HFFc6 (cell line): ENCODE measurements at places on chromosomes 16 and 17.
A peak's percentile ranks its signal among the peaks of the same experiment; 100 is the strongest.

DNA sequence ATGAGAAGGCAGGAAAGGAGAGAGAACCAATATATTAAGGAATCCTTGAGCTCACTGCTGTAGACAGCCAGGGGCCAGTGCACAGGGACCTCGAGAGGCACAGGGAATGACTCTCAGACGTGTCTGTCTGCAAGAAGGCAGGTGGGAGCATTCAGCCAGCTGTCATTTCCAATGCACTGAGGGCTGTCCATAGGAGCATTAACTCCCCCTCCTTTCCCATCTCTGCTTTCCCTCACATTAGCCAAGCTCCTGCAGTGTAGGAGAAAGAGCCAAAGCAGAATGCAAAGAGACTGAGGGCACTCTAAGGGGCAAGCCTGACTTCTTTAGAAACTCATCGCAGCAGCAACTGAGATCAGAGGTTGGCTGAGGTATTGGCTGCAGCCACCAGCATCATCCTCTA, 218.3 kb downstream of the CDH13 start:
- DNase-seq: no peak

DNA sequence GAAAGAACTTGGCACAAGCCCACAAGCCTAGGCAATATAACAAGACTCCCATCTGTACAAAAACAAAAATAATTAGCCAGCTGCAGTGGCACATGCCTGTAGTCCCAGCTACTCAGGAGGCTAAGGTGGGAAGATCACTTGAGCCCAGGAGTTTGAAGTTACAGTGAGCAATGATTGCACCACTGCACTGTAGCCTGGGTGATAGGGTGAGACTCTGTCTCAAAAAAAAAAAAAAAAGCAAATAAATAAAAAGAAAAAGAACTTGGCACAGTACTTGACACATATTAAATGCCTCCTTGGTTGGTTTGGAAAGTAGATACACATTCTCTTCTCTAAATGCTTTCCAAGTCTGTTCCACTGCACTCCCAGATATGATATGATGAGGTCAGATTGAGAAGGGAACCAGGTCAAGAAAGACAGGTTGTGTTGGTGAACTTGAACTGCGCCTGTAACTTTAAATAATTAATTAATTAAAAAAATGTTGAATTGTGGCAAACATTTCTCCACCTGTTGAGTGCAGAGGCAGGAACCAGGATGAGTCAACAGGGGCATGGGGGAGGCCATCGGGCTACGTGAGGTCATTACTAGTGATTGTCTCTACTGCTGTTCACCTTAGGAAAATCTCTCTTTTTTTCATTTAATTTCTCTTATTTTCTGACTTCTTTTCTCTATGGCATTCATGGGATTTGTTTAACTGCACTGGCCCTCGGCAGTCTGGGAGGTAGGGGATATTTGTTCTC, 25.9 kb upstream of the EFCAB13 start:
- no peak for DNase-seq

DNA sequence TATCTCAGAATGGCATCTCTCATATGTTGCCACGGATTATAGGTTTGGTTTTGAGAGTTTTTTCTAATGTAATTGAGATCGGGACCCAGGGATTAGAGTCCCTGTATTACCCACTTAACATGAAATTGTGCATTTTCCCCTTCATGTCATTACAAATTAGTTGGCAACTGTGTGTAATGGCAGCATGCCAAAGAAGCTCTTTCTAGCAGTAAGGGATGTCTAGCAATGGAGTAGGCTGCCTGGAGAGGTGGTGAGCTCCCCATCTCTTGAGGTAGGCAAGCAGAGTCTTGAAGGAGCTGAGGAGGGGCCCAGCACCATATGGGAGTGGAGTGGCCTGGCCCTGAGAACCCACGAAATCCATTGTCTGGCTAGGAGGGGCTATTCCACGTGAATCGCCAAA, 10.0 kb upstream of the KATNB1 start:
- DNase-seq: no peak

- DNase-seq: peak; percentile 68
Measured at GRCh38 chr17:29140051-29140621, 40.1 kb downstream of the MYO18A start.

GRCh38 chr17:81091774-81092517, 57.0 kb downstream of the BAIAP2 start:
- DNase-seq: no peak

GRCh38 chr16:50591800-50592771, 43.9 kb downstream of the NKD1 start:
- DNase-seq: no peak

DNA sequence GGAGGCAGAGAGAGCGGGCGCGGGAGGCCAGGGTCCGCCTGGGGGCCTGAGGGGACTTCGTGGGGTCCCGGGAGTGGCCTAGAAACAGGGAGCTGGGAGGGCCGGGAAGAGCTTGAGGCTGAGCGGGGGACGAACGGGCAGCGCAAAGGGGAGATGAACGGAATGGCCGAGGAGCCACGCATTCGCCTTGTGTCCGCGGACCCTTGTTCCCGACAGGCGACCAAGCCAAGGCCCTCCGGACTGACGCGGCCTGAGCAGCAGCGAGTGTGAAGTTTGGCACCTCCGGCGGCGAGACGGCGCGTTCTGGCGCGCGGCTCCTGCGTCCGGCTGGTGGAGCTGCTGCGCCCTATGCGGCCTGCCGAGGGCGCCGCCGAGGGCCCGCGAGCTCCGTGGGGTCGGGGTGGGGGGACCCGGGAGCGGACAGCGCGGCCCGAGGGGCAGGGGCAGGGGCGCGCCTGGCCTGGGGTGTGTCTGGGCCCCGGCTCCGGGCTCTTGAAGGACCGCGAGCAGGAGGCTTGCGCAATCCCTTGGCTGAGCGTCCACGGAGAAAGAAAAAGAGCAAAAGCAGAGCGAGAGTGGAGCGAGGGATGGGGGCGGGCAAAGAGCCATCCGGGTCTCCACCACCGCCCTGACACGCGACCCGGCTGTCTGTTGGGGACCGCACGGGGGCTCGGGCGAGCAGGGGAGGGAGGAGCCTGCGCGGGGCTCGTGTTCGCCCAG, 1.2 kb upstream of the CBX4 start:
- DNase-seq: no peak

DNA sequence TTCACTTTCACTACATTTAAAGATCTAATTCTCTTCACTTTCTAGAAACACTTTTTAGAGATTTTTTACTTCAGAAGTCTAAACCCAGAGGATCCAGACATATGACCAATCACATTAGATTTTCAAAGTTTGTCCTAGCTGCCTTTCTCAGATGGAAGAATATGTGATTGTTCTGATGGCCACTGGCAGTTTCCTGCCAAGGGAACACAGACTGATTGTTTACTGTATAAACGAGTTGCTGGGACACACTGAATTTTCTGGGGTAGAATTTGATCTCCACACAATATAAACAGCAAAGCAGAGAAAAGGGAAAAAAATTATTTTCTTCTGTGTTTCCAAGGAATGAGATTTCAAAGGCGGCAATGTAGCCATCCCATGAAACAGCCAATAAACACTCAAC, 480.0 kb downstream of the TOX3 start:
- DNase-seq: no peak

DNA sequence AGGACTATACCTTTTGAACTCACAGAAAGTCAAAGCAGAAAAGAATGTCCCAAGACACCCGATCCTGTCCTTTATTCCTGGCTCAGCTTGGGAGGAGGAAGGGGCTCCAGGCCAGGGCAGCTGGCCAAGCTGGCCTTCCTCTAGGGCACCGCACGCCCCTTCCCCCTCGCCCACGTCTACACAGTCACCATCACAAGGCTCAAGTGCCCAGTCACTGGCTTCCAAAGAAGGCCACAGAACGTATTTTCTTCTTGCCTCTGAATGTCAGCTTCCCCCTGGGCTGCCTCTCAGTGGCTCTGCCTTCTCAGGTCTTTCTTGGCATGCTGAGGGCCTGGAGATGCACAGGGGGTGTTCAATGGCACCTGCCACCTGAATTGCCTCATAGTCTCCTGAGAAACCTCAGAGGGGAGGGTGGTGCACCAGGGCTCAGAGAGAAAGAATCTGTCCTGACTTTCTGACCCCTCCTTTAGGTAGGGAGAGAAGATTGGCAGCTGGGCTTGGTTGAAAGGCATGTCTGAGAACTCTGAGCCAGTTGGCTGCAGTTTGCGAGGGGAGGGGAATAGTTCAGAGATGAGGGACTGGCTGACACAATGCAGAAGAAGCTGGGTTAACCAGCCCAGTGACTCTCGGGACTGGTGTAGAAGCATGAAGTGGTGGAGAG, 2.1 kb downstream of the DHRS11 start:
- no peak for DNase-seq

- DNase-seq: no peak
Measured at GRCh38 chr17:44775838-44776621, 17.2 kb downstream of the ADAM11 start.

DNA sequence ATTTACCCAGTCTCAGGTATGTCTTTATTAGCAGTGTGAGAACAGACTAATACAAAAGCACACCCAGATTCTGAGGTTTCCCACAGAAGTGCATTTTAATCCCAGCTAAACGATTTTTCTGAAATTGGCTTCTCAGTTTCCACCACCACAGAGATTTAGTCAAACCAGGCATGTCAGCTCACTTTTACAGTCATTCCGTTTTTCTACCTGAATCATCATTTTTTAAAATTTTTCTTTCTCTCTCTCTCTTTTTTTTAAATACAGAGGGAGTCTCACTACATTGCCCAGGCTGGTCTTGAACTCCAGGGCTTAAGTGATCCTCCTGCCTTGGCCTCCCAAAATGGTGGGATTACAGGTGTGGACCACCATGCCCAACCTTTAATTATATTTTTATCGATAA, 389.1 kb downstream of the HAPSTR1 start:
- DNase-seq: no peak

- no peak for DNase-seq
Measured at GRCh38 chr17:16189791-16190348, 25.5 kb downstream of the NCOR1 start.

GRCh38 chr17:66441101-66441661, 138.8 kb downstream of the PRKCA start:
- no peak for DNase-seq

DNA sequence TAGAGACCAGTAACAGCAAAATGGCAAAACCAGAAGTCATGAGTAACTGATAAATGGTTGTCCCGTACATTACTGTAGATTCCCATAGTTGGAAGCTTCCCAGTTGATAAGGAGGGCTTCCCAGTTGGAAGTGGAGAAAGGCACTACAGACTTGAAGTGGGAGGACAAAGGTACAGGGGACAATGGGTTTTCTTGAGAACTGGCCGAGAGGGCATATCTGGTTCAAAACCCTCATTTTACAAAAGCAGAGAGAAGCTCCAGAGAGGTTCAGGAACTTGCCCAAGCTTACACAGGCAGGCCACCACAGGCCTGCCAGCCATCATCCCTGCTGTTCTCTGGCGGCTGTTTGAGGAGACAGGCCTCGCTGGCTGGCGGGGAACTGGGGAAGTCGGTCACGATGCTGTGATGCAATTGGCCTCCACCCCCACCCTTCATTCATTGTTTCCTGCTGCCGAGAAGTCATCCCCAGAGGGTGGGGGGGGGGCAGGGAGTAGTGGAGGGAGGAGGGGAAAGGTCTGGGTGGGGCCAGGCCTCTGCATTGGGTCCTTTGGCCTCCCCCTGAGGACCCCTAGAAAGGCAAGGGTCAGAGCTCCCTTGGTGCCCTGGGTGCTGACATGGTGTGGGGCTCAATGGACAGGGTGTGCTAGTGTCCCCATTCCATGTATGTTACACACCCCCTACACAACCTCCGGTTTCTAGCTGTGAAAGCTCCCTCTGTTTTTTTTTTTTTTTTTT, 3.0 kb downstream of the UBALD2 start:
- peak; percentile 48 for DNase-seq

DNA sequence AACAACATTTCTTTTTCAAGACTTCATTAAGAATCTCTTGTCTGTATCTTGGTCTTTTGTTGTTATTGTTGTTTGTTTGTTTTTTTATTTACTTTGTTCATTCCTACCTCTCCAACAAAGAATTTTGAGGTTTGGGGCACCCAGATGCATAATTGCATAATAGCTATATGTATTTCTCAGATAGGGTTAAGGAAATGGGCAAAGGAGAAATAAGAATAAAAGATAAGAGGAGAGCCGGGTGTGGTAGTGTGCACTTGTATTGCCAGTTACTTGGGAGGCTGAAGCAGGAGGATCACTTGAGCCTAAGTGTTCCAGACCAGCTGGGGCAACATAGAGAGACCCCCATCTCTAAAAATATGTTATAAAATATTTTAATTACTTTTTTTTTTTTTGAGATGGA, 30.5 kb downstream of the CDH1 start:
- no peak for DNase-seq

DNA sequence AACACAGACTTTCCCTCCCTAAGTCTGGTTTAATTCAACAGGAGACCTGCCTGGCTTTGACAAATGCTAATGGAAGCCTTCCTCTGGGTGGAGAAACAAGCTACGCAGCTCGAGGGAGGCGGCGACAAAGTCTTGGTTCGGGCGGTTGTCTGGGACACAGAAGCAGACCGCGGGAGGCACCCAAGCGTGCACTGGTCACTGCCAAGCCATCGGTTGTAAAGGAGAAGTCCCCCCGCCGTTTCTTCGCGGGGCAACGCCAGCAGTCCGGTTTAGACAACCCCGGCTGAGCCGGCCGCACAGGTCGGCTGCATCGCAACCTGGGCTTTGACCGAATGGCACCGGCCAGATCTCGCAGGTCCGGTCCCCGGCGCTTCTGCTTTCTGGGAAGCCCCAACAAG, 586 bp downstream of the GLYR1 start:
- DNase-seq: peak; percentile 61

DNA sequence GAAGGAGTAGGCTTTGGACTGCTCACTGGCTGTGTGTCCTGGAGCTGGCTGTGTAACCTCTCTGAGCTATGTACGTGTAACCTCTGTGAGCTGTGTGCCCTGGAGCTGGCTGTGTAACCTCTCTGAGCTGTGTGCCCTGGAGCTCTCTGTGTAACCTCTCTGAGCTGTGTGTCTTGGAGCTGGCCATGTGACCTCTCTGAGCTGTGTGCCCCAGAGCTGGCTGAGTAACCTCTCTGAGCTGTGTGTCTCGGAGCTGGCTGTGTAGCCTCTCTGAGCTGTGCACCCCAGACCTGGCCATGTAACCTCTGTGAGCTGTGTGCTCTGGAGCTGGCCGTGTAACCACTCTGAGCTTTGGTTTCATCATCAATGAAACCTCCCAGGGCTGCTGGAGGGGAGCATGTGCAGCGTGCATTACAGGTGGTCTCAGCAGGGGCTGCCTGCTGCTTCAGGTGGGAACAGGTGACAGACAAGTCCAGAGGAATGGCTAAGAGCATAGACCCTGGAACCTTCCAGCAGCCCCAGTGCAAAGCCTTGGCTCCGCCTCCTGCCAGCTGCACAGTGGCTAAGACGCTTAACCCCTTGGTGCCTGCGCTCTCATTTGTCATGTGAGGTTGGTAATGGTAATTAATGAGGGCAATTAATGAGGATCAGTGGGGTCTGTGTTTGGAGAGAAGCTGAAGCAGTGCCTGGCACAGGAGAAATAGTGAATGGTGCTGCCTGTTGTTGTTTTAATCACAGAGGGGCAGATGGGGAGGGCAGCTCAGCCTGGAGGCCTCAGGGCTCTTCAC, 86.7 kb downstream of the KATNIP start:
- no peak for DNase-seq

- no peak for DNase-seq
Measured at GRCh38 chr16:71853413-71853812, 7.6 kb downstream of the ATXN1L start.

GRCh38 chr17:34733333-34733732, 154.0 kb downstream of the TMEM132E start:
- DNase-seq: no peak
